ENCODE measurements at places on chromosomes 3 and 15.
A peak's percentile ranks its signal among the peaks of the same experiment; 100 is the strongest.

- DNase-seq, result peak; percentile 62
These were observed 835 bp upstream of the GMPPB start for GRCh38 chr3:49724586-49724985.

DNA sequence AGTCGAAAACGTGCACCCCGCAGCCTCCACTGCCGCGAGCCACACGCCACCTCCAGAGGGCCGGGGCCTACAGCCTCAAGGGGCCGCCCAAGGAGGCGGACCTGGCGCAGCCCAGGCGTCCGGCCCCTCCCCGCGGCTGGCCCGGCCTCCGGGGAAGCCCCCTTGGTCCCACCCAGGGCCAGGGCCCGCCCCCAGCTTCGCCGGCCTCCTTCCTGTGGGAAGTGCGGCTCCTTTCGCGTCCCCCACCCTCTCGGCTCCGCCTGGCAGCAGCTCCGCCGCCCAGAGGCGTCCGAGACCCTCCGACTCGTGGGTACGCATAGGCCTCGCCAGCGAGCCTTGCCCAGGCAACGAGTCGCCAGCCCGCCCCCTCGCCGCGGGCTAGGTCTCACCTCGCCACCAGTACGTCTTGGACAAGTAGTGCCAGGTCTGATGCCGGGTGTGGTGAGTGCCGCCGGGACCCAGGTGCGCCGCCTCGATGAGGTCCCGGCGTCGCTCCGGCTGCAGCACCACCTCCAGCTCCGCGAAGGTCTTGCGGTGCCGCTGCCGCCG, 642 bp downstream of the ZBTB11 start:
- DNase-seq, result peak; percentile 96

DNA sequence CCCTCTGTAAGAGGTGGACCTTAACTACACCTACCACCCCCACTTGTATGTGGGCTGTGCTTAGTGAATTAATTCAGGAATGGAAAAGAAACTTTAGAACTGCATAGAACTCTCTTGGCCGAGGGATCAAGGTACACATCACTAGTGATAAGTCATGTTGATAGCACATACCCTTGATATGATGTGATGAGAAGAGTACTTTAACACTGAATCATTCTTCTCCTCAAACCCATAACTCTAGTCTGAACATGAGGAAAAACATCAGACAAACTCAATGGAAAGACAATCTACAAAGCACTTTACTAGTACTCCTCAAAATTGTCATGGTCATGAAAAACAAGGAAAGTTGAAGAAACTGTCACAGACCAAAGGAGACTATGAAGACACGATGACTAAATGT, 87.6 kb downstream of the P2RY1 start:
- DNase-seq, result no peak

- no peak for DNase-seq
These were observed 40.8 kb upstream of the ATP1B3 start for GRCh38 chr3:141835557-141836229.

DNA sequence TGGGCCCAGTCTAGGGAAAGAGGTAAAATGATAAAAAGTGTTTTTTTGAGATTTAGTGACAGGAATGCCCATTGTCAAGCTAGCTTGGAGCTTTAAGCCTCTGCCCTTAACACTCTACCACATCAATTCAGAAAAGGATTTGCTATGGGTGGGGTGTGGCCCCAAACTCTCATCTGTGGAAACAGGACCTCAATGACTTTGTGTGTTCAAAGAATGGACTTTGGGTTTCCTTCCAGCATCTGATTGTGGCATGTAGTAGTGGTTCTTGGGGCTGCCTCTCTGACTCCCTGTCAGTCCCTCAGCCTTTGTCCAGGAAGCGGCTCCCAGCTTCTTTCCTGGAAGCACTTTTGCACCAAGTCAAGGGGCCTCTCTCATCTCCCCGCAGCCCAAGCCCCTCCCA, 56.1 kb downstream of the CCNL1 start:
- DNase-seq, result no peak

- DNase-seq, result no peak
These were observed 109.7 kb upstream of the GALNT15 start for GRCh38 chr3:16064642-16065414.

DNA sequence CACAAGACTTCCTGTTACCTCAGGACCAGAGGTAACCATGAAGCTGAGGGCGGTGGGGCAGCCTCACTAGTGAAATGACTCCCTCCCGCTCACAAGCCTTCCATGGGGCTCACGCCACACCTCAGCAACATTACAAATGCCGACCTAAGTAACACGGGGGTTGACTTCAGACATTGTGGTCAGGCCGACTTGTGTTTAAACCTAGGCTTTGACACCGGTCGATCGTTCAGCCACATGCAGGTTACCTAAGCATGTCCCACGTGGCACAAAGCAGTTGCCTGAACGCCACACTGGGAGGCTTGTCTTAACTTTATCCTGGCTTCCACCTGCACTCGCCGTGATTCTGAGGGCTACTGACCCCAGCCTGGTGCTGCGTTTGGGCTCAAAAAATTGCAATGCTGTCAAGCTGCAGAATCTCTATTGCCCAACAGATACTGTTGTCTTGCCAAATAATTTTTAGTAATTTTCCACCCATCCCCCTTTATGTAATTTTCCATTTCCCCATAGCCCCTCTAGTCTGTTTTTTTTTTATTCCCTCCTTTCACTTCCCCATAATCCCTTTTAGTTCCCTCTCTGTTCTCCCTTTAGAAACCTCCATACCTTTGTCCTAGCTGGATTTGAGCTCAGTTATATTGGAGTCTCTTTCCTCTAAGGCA, 158.6 kb upstream of the RGMA start:
- no peak for DNase-seq

DNA sequence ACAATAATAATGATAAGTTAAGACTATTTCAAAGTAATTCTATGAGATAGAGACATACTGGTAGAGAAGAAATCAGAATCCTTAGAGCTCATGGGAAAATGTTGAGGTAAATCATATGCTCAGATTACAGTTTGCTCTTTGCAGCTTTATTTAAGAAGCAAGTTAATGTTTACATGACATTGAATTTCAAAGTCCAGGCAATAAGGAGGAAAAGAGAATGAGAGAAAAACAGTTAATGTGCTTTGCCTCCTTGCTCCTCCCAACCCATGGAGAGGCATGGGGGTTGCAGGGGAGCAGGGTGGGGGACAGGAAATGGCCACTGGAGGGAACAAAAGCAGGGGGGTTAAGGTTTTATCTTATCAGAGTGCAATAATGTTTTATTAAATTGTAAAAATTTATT, 42.2 kb upstream of the ZBTB38 start:
- DNase-seq, result no peak

DNA sequence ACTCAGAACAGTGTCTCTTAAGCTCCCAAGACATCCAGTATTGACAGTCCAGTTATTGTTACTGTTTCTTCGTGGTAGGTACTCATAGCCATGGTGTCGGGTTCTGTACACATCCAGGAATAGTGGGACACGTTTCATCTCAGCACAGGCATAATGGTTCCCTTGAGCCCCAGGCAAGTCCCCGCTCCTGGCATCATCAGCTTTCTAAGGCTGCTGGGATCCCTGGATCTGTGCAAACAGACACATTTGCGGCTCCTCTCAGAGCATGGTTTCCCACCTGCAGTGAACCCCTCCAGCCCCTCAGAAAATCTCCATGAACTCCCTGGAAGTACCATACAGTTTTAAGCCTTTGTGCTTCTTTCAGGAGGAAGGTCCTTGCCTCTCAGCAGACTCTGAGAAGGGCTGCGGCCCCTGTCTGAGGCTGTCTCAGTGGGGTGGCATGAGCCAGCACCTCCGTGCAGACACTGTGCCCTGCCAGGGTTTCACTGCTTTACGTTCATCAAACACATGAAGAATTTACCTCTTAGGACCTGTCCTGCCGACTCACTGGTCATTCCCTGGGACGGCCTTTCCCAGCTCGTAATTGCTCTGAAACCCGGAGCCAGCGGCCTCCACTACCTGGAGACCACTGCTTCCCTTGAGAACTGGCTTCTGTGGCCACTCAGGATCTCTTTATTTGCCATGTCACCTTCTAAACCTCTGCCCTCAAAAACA, 124.9 kb downstream of the LRRK1 start:
- no peak for DNase-seq

- DNase-seq, result no peak
These were observed 30.2 kb downstream of the ITGA11 start for GRCh38 chr15:68401496-68402431.

DNA sequence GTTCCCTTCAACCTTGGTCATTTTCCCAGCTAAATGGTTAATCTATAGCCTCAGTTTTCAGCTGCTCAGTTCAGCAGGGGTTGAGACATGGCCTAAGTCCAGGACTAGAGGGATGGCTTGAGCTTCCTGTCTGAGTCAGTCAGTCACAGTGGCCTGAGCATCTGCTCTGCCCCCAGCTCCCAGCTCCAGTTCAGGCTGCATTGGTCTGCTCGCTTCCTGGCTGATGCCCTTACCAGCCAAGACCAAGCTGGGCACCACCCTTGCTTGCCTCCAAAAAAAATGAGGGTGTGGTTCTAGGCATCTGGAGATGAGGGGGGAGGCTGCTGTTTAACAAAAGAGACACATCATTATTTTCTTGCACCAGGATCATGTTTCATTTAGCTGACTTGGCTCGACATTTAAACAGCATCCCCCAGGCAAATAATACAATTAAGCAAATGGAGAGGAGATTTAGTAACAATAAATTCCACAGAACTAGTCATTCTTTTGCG, 70.7 kb downstream of the WNT5A start:
- DNase-seq, result no peak

- no peak for DNase-seq
These were observed 35.9 kb downstream of the NTRK3 start for GRCh38 chr15:88220443-88221335.

DNA sequence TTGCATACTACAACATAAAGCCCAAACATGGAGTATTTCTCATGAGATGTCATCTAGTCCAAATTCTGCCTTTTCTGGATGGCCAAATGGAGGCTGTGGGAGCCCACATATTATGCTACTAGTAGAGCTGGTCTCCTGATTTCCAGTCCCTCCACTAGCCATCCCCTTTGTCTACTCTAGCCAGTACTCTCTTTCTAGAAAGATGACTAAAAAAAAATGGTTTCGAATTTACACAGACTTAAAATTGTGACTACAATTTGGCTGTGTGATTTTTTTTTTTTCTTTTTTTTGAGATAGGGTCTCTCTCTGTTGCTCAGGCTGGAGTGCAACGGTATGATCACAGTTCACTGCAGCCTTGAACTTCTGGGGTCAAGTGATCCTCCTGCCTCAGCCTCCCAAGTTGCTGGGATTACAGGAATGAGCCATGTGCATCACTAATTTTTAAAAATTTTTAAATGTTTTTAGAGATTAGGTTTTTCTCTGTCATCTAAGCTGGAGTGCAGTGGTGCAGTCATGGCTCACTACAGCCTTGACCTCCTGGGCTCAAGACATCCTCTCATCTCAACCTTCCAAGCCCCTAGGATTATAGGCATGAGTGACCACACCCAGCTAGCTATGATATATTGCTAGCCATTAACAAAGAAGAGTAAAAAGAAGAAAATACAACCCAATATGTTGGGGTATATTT, 273.9 kb downstream of the ADAMTSL3 start:
- no peak for DNase-seq

DNA sequence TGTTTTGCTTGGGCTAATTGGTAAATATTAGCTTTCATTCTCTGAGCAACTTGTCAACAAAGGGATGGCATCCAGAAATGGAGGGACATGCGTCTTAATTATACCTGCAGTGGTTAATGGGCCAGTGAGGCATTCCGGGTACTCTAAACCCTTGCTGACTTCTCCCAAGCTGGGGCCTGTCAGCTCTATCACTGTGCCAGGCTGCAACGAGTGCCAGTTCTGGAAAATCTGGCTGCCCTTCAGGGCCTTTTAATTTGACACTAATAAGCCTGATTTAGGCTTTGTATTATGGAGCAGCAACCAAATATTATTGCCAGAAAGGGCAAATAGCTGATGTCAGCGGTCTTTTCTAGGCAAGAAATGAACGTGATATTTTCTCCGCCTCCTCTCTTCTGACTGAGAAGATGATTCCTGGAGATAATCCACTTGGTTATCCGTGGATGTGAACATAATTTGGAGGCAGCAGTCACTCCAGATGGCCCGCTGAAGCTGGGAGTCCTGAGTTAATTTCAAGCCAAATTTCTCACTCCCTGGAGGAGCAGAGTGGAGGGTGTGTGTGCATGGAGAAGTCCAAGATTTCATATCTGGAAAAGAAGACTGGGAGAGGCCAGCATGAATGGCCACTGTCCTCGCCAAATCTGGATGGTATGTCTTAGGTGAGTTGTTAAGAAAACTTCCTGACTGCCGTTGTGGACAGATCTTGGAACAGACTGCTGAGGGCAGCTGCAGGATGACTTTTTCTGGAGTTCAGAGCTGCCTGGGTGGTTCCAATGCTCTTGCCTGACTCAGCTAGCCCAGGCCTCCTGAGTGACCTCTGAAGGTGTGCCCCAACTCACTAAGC, 44.4 kb upstream of the PSMD6 start:
- DNase-seq, result no peak

GRCh38 chr3:19931767-19932188, 2.2 kb downstream of the EFHB start:
- DNase-seq, result no peak

Data from CD4-positive, alpha-beta T cell treated with Interleukin-21 for 1 hour (primary cell).